ENCODE measurements at places on chromosomes 12 and 14.

DNA sequence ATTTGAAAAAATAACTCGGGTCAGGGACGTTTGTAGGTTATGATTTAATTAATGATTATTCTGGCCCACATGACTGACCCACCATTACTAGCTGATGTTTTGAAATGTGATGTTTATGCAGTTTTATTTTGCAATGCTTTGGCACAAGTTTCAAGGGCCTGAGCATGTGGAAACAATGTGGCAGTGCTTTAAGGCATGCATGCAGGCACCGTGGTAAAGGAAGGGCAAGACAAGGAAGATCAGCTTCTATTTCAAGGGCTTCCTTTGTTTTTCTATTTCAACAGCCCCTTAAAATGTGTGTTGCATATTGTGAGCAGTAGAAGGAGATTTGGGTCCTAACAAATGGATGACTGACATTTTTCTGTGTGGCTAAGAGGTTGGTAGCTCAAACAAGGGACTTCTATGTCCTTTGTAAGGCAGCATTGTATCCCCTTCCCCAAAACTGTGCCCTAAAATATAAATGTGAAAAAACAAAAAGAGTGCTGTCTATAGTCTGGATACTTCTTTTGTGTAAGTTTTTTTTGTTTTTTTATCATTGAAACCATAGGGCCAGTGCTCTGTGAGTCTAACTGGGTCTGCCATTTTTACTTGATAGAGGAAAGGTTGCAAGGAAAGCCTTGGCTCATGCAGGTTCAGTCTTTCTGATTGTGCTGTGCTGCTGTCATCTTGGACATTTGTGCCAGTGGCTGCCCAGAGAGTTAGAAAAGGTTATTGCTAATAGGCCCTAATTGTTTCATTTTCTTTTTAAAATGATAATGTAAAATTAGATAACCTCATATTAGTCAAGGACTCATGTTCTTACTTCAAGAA, 103.5 kb downstream of the FGD4 start:
- DNase-seq, result peak; percentile 31

DNA sequence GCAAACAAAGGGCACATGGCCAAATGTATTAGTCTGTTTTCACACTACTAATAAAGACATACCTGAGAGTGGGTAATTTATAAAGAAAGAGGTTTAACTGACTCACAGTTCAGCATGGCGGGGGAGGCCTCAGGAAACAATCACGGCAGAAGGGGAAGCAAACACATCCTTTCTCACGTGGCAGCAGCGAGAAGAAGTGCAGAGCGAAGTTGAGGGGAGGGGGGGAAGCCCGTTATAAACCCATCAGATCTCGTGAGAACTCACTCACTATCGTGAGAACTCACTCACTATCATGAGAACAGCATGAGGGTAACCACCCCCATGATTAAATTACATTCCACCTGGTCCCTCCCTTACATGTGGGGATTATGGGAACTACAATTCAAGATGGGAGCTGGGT, 66.1 kb downstream of the ST8SIA1 start:
- no peak for DNase-seq

- no peak for DNase-seq
Observed at GRCh38 chr12:75528272-75528671, 16.9 kb upstream of the KRR1 start.

GRCh38 chr14:44961151-44961553, 595 bp downstream of the KLHL28 start:
- peak; percentile 70 for DNase-seq

GRCh38 chr12:115886666-115887065, 390.8 kb downstream of the MED13L start:
- DNase-seq, result no peak
